ENCODE measurements at places on chromosomes 3 and 15. TPM values are rescaled to one million over a fixed set of nuclear protein-coding genes. Genes with fewer than 3 reads are reported as not detected.

GRCh38 chr3:172542999-172543398 lies 19.8 kb upstream of the TNFSF10 start:
- DNase-seq: no peak

DNA sequence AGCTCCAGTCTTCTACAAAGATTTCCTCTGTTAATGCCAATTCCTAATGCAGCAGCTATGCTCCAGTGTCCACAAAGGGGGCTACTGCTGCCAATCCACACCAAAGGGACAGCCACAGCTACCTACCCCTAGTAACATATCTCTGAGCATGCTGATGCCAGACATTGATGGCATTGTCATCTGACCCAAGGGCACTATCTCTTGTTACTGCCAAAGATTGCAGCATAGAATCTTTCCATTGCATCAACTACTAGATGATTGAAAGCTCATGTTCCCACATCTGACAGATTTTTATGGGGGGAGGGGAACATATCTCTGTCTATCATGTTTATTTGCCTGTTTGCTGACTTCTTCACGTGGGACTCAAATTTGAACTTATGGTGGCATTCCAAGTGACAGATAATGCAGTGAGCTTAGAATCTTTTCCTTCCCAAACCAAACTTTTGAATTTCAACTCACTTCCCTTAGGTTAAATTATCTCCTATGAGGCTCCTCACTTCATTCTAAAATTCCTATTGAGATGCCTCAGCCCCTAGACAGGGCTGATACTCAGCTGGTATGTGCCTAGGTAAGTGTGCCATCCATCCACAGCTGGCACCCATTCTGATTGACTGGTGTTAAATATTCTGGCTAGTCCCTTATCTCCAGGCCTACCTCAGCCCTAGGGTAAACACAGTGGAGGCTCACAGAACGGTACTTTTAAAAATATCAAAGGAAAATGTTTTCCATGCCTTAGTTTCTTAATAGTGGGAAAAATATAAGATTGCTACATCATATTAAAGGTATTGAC lies 100.3 kb downstream of the STRIT1 start:
- DNase-seq: no peak

LRTM1 gene
- total RNA-seq: not detected

DLEC1 gene
- 1.5 TPM for total RNA-seq

Measured in uterus (tissue), 4 donors.